Effector memory CD4-positive, alpha-beta T cell (primary cell): ENCODE measurements at places on chromosomes 1 and 21.

- H3K36me3 ChIP-seq = peaks cover 23% of the 10 kb centered on the region
- H3K27me3 ChIP-seq = no peaks in the 10 kb centered on the region
- no peak overlapping the region for H3K27ac ChIP-seq
- DNase-seq = no peak
Measured at GRCh38 chr1:70146488-70146887, 58.9 kb downstream of the LRRC40 start.

DNA sequence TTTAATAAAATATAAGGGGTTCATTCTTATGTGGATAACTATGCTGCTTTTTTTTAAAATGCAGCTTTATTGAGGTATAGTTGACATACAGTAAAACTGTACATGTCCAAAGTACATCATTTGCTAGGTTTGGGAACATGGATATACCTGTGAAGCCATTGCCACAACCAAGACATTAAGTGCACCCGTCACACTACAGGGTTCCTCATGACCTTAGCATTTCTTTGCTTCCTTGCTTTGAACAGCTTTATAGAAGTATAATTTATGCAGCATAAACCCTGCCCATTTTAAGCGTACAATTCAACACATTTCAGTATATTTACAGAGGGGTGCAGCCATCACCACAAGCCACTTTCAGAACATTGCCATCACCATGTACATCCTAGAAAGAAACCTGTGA, 26.3 kb downstream of the FHAD1 start:
- H3K4me3 ChIP-seq = no peak overlapping the region
- no peaks in the 10 kb centered on the region for H3K36me3 ChIP-seq
- no peaks in the 10 kb centered on the region for H3K4me1 ChIP-seq

GRCh38 chr1:22287946-22288520, 145.1 kb upstream of the WNT4 start:
- DNase-seq = no peak
- no peak overlapping the region for H3K4me3 ChIP-seq
- no peaks in the 10 kb centered on the region for H3K4me1 ChIP-seq
- H3K27ac ChIP-seq = no peak overlapping the region

DNA sequence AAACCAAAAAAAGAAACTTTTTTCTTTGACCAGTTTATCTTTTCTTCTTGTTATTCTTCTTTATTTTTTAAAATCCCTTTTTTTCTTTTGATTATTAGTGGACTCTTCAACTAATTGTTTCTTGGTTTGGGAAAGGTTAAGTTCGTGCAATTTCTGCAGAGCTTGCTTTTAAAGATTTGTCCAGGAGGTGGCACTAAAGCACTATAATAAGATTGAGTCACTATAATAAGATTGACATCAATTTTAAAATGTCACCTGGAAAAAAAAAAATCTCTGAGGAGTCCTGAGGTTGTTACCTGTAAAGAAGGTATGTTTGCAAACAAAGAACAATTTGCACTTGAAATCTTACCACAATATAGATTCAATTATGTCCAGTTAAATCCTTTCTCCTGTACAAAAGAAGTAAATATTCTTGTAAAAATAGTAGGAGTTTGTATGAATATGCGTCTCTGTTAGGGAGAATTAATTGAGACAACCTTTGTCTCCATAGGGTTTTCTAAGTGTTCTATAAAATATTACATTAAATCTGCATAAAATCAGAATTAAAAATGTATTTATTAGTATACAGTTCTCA, 166.7 kb downstream of the ADGRL4 start:
- H3K27ac ChIP-seq = no peak overlapping the region
- H3K36me3 ChIP-seq = no peaks in the 10 kb centered on the region
